ENCODE measurements at places on chromosomes 4 and X.

DNA sequence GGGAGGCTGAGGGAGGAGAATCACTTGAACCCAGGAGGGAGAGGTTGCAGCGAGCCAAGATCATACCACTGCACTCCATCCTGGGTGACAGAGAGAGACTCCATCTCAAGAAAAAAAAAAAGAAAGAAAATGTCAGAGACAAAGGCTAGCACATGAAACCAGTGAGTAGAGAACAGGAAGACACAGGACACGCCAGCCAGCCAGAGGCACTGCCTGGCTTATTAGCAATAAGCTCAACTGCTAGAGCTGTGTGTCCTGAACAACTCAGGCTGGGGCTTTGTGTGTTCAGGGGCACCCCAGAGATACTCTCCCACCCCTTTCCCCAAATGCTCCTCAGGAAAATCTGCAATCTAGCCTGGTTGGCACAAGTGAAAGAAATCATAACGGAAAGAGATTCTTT, 60.0 kb downstream of the RHOH start:
- no peak for DNase-seq

- no peak for DNase-seq
Measured at GRCh38 chrX:110669572-110669971, 126.0 kb downstream of the CHRDL1 start.

GRCh38 chr4:128328106-128328505, 40.5 kb upstream of the PGRMC2 start:
- DNase-seq = no peak

DNA sequence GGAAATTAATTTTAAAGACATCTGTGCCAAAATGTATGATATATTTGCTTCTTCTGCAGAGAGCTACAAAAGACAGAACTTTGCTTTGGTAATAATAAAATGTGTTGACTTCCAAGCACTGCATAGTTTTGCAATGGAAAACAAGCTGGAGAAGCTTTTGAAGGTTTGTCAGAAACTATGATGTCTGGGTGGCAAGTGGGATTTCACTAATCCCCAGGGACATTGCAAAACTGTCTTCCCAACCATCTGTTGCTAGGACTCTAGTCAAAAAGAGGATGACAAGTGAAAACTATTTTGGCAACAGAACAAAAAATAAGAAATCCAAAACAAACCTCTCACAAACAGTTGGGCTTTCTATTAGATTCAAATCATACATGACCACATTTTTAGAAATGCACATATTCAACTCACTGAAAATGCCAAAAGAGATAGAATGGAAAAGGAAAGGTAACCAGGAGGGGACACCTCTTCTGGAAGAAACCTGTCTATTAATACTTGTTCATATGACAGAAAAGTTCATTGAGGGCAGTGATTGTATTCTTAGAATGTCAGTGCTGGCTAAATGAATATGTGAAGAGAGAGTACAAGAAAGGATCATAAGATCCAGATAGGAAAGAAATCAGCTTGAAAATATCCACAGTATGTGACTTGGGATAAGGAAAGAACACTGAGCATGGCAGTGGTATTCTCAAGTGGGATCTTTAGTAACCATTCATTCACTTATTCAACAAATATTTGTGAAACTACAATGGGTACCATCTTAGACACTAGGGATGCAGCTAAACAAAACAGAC, 228.0 kb downstream of the RASL11B start:
- no peak for DNase-seq

- DNase-seq = no peak
Measured at GRCh38 chr4:8532245-8532781, 47.9 kb upstream of the GPR78 start.
